ENCODE measurements at places on chromosomes 5 and 9.

DNA sequence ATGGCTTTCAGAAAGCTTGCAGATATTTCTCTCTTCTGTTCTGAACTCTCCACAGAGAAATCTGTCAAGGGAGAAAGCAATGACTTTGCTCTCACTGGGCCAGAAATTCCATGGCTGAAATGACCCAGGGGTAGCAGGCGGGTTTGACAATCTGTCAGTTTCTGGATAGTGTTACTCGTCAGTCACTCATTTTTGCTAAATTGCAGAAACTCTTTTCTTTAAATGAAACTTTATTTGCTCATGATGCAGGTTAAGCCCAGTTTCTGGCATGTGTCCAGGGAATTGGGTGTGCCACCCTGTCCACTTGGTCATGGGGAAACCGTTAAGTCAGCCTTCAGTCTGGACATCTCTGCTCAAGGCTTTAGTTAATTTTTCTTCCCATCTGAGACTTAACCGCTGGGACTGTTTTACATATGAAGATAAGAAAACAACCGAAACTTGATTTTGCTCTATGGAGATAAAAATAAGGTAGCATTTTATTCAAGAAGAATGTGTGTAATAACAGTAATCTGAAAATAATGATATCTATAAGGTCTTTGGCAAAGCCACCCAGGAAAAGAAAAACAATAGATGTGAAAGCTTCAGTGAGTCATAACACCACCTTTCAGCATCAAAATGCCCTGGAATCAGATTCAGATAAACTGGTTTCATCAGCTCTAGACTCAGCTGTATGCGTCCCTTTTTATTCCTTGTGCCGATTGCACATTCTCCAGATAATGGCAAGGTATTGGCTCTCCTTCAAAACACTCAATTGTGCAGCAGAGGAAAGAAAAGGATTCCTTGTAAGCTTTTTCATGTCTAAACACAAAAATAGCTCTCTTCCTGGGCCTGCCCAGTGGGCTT is 308.3 kb downstream of the ZSWIM6 start:
- DNase-seq, result no peak

DNA sequence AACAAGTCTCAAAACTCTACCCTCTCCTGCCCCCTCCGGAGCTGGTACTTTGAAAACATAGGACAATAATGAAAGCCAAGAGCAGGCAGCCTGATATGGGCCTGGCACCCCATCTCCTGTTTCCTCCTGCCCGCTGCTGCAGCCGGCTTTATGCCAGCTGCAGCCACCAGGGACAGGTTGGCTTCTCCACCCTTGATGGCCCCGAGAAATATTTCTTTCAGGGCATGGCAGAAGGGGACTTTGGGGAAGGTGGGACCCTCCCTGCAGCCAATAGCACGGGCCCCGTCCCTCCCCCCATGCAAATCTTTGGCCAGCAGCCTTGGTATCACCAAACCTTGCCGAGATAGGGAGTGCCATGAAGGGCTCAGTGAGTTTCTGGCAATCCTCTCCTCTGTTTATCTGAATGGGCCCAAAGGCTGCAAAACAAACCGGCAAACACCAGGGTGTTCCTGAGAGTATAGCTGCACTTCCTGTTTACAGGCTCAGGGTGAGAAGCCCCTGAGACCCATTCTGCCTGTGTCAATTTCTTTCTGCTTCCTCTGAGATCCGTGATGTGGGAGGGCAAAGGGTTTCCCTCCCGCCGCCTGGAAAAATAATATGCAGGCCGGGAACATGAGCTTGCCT is 73.4 kb upstream of the BOD1 start:
- no peak for DNase-seq

DNA sequence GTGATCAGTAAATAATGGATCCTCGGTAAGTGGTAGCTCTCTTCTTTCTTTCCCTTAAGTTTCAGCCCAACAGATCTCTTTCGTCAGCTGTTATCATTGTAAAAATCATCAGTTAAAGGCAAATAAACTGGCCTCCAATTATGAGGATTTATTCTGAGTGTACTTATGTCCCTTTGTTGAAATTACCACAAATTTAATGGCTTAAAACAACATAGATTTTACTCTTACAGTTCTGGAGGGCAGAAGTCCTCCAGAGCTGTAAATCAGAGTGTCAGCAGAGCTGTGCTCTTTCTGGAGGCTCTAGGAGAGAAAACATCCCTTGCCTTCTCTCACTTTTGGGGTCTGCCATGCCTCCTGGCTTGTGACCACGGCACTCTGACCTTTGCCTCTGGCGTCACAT is 104.6 kb downstream of the INSYN2B start:
- DNase-seq, result no peak

- DNase-seq, result no peak
Observed at GRCh38 chr5:72018143-72018803, 89.0 kb upstream of the MAP1B start.

DNA sequence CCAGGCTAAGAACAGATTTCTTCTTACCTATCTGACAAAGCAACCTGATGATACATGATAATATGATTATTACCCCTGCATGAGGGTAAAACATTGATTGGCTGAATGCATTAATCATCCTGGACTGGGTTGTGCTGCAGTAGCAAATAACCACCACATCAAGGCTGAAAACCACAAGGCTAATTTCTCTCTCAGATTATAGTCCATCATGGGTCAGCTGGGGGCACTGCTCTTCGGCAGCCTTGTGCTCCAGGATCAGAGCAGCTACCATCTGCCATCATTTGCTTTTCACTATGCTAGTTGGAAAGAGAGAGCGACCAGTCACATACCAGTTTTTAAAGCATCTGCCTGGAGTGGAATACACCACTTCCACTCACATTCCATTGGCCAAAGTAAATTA is 383.5 kb downstream of the RASEF start:
- no peak for DNase-seq

GRCh38 chr5:149367249-149367971 is 9.6 kb downstream of the PCYOX1L start:
- no peak for DNase-seq

- no peak for DNase-seq
Observed at GRCh38 chr5:110267714-110268113, 458.8 kb downstream of the TMEM232 start.

GRCh38 chr9:121780177-121781040 is 129.0 kb downstream of the DAB2IP start:
- no peak for DNase-seq

- DNase-seq, result no peak
Observed at GRCh38 chr9:33472881-33473615, 676 bp downstream of the NOL6 start.

- DNase-seq, result no peak
Observed at GRCh38 chr5:137372773-137373160, 126.4 kb downstream of the SPOCK1 start.

DNA sequence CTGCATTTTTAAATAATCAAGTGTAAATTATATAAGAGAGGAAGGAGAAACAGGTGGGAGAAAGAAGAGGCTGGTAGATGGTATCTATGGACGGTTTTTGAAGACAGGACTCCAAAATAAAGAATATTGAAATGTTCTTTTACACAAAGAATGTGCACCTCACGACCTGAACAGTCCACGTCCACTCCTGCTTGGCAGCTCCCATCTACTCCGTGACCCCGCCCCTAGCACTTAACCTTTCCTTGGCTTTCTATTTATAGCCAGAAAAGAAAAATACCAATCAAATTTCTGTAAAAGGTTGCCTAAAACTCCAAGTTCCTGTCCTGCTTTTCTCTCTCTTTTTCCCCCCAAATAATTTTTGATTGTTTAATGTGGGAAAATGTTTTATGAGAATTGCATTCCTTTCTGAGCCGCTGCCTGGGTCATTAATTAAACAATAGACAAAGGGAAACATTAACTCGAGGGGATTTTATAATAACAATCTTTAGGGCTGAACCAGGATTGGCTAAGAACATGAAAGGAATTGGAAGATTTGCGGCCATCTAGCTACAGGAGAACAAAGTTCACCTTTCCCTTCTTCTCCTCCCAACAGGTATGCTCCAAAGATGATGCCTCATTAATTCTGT is 173.6 kb upstream of the MAP3K1 start:
- DNase-seq, result no peak

GRCh38 chr9:92463387-92463786 is 18.9 kb downstream of the ASPN start:
- DNase-seq, result no peak

DNA sequence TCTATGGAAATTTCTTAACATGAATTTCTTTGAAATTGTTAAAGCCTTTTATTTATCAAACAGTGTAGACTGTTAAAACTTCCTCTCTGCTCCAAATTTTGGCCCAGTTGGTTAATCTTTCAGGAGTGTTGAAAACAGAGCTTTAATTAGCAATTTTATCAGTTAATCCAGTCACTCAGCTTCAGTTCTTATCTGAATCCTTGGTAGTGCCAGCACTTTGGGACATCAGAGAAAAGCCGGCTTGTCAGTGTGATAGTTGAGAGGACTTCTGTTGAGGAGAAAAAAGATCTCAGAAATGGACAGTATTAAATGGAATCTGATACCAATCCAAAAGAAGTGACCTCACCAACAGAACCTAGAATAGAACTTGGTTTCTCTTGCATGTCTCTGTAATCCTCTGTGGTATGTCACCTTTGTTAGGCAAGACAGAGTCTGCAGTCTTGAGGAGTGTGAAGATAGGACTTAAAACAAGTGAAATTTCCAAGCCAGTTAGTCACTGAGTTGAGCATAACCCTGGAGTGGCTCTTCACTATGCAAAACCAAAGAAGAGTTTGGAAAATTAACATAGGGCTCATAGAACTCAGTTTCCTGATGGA is 251.8 kb downstream of the NNT start:
- DNase-seq, result no peak

- DNase-seq, result no peak
Observed at GRCh38 chr5:55495216-55495615, 39.5 kb downstream of the PLPP1 start.

DNA sequence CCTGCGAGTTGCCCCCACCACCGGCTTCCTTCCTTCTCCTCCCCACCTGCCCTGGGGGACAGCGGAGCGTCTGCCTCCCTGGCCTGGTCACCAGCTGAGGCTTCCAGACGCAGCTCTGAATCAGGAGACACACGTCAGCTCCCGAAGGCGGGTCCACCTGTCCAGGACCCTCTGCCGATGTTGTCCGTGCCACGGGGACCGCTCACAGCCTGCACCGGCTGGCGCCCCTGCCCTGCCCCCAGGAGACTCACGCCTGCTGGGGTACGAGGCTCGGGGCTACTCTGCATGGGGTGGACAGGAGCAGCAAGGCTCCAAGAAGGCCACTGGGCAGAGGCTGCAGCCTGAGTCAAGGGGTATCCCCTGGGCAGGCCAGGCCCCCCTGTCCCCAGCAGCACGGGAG is 1.9 kb upstream of the CCDC187 start:
- DNase-seq, result no peak

DNA sequence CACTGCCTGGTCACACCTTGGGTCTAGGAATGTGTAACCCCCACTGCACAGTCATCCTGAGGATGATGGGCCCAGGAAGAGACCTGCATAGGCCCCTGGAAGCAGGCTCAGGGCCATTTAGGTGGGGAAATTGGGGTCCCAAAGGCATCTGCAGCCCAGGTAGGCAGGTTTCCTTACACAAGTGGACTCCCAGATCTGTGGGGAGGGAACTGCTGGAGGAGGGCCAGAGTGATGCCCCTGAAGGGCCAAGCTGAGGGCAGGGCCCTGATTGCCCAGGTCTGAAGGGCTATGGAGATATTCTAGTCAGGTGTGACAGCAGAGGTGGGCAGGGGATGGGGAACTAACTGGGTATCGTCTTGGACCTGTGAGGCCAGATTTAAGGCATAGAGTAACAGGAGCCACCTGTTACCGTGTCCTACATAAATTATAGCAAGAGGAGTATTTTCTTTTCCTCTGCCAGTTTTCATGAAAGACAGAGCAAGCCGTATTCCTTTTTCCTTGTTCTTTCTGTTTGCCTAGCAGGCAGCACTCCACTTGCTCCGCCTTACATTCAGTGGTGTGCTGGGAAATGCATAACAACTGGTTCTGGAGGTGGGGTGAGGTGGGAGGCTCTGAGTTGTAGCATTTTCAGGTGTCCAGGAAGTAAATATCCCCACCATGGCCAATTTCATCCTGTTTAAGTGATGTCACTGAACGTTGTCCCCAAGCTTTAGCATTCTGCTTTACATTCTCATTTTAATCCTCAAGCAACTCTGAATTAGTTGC is 41.3 kb downstream of the PPARGC1B start:
- no peak for DNase-seq

DNA sequence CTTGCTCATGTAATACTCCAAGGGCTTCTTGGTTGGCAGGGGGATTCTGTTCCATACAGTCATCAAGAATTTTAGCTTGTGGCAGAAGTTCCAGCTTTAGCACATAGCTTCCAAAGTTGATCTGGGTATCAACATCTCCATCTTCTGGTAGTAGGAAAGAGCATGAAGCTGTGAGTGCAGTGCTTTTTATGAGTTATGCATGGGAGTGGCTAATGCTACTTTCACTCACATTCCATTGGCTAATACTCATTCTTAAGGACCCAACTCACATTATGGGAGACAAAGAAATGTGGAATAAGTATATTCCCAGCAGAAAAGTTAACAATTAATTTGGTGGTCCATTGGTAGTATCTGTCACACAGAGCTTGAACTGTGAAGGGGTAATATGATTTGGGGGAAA is 194.2 kb upstream of the CHD1 start:
- no peak for DNase-seq

DNA sequence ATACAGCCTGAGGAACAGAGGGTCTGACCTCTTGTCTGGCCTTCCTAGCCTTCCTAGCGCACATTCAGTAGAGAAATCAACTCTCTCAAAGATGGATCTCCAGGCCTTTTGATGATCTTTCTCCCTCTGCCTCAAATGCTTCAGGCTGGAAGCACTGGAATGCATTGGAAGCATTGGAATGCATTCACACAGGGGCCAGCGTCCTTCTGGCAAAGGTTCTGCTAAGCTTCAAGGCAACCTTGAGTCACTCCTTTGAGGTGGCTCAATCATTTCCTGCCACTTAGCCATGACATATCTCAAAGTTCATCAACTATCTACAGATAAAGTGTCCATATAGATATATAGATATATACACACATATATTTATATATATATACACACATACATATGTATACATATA is 42.9 kb downstream of the OR2K2 start:
- no peak for DNase-seq

GRCh38 chr5:36033486-36033885 is 33.2 kb downstream of the UGT3A2 start:
- DNase-seq, result no peak

DNA sequence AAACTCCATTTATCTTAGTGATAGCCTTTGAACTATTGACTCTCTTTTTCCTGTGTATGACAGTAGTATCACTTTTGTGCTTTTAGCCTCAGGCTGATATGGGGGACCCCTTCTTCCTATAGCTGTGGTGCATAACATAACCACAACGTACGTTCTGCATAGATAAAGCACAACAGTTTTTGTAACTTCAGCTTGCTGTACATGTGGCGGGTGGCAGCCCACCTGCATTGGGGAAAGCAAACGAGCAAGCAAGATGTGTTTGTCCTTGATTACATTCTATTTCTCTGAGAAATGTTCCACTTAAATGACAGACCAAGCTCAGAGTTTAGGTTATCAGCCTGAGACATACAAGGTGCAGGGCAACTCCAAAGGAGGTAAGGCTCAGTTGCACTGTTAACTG is 309.4 kb downstream of the KDM4C start:
- DNase-seq, result no peak

DNA sequence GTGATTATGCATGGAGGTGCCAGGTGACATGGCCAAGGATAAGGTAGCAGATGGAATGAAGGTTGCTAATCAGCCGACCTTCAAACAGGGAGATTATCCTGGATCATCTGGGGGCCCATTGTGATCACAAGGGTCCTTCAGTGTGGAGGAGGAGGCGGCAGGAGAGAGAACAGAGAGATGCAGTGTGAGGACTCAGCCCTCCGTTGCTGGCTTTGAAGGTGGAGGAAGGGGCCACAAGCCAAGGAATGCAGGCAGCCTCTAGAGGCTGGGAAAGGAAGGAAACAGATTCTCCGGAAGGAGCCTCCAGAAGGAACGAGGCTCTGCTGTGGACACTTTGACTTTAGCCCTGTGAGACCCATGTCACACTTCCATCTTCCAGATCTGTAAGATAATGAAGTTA is 27.4 kb upstream of the EEIG1 start:
- DNase-seq, result no peak
